ENCODE measurements at places on chromosomes 3 and 15.

- DNase-seq, result no peak
Measured at GRCh38 chr3:27049792-27050191, 319.4 kb downstream of the NEK10 start.

DNA sequence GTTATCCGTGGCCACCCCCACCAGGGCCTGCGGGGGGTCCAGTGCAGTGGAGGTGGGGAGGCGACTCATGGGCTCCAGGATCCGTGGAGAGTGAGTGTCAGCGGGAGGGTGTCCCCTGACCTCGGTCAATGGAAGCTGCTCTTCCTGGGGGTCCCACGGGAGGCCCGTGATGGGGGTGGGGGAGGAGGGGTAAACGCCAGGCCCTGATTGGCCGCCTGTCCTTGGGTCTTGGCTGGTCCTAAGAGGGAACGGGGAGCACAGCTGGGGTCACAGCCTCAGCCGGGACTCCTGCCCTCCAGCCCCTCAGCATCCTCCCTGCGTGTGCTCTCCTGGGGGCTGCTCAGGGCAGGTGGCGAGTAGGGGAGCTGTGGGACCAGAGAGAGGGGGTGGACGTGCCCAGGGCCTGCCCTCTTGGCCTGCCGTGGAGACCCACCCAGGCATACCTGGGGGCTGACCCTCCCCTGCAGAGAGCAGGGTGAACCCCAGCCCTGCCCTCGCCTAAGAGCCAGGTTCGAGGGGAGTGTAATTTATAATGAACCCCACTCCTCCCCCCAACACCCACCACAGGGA lies 184.6 kb downstream of the GOLGA6L6 start:
- DNase-seq, result peak; percentile 51

DNA sequence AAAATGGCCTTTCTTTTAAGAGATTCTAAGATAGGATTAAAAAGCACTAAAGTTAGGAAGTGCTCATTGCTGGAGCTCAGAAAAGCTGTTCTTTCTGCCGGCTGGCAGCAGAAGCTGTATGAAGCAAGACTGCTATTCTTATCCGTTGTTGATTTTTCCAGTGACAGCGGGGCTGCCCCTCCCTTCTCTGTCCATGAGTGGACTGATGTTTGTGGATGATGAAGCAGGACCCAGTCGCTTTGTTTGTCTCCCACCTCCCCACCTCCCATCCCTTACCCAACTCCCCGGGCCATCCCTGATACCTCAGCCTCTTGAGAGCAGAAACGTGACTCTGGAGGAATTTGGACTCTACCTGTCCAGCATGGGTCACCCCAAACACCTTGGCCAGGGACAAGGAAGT lies 10.3 kb upstream of the MUSTN1 start:
- DNase-seq, result no peak

- DNase-seq, result no peak
Measured at GRCh38 chr3:93969997-93970396, 3.7 kb downstream of the PROS1 start.

GRCh38 chr3:61613666-61614065 lies 52.3 kb downstream of the PTPRG start:
- no peak for DNase-seq

- DNase-seq, result no peak
Measured at GRCh38 chr15:72168131-72168807, 29.3 kb downstream of the GRAMD2A start.

DNA sequence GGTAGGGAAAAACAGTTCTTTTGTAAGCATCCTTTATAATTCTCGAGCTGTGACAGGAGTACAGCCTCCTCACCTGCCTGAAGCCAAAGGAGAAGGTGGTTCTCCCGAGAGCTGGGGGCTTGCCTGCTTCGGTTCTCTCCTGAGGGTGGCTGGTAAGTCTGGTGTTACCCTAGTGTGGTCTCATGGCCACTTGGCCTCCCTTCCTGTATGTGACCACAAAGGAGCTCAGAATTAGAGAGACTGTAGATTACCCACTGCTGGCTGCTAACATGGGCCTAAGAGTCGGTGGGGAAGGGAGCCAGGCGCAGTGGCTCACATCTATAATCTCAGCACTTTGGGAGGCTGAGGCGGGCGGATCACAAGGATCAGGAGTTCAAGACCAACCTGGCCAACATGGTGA lies 12.6 kb downstream of the PDHB start:
- no peak for DNase-seq

DNA sequence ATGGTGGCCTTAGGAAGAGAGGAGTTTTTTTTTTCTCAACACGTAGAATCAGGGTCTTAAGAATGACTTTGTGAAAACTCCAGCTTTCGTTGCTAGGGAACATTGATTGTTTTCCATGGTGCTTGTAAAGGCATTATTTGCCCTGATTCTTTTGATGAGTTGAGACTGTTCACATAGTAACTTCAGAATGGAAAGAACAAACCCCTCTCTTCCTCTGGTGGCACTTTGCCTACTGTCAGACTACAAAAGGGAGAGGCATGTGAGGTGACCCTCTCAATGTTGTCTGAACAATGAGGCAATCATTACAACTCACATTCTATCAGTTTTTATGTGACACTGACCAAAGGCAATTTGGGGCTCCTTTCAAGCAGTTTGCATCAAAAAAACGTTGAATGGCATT lies 477.8 kb downstream of the FGF12 start:
- no peak for DNase-seq

DNA sequence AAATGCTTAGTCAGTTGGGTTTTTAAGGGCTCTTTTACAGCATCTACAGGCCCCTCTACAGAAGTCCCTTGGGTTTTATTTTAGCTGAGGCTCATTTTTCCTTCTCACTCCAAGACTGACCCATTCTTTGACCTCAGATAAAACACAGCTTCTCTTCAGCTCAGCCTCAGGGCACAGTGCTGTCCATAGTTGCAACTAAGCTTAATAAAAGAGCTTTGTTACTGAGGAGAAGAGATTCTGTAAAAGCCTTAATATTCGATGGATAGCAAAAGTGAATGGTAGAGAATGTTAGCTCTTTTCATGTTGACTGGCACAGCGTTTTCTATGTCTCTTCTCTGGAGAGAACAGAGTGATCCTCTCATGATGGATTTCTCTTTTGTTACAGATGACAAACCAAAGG lies 277.9 kb downstream of the BBX start:
- no peak for DNase-seq

GRCh38 chr3:48068886-48069285 lies 52.7 kb upstream of the MAP4 start:
- DNase-seq, result no peak

All from GM20000 (cell line).